AML-193 (cell line): ENCODE measurements at places on chromosomes 3 and 15.

DNA sequence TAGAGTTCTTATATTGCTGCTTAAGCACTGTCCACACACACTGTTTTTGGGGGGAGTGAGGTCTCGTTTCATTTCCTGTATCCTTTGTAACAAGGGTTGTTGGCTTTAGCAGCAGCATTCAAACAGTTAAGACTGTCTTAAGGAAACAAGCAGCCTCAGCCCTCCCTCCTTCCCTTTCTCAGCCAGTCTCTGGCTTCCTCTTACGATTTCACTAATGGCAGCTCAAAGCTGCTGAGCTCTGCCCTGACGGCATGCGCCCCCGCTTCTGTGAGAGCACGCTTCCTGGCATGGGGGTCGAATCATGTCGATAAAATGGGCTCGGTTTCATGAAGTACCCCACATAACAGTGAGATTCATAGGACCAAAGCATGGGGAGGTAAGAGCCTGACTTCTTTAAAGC lies 105.0 kb downstream of the KLHL25 start:
- DNase-seq = peak; percentile 70

GRCh38 chr15:88323468-88323867 lies 66.9 kb upstream of the NTRK3 start:
- DNase-seq = no peak

DNA sequence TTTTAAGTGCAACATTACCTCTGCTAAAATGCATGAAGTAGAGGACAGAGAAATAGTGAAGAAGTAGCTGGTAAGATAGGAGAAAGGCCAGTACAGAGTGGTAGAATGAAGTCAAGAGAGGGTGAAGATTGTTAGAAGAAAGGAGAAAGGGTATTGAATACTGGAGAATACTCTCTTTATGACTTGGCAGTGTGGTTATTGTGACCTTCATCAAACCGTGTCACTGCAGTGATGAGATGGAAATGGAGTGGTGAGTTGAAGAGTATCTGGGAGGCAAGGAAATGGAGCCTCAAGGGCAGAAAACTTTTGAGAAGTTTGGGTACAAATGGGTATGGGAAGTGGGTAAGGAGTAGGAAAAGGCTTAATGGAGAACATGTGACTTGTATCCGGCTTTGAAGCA lies 24.7 kb downstream of the MINDY2 start:
- no peak for DNase-seq

GRCh38 chr3:109284071-109284470 lies 32.2 kb downstream of the DPPA2 start:
- no peak for DNase-seq
